Stimulated activated CD4-positive, alpha-beta T cell treated with anti-CD3 and anti-CD28 coated beads, Interleukin-4, amount 100 ng/mL, for 48 hours (primary cell): ENCODE measurements at places on chromosomes 11 and 22.

- DNase-seq: no peak
Observed at GRCh38 chr22:26658161-26658560, 773 bp downstream of the MIAT start.

GRCh38 chr11:91243630-91244029 lies 981.0 kb upstream of the FAT3 start:
- DNase-seq: no peak

- DNase-seq: no peak
Observed at GRCh38 chr11:94997437-94997836, 23.9 kb downstream of the KDM4D start.

GRCh38 chr22:41863472-41863871 lies 30.6 kb downstream of the SREBF2 start:
- DNase-seq: no peak

GRCh38 chr11:109130910-109131309 lies 291.1 kb upstream of the C11orf87 start:
- DNase-seq: no peak

- DNase-seq: no peak
Observed at GRCh38 chr11:25758145-25758661, 573.7 kb upstream of the ANO3 start.

DNA sequence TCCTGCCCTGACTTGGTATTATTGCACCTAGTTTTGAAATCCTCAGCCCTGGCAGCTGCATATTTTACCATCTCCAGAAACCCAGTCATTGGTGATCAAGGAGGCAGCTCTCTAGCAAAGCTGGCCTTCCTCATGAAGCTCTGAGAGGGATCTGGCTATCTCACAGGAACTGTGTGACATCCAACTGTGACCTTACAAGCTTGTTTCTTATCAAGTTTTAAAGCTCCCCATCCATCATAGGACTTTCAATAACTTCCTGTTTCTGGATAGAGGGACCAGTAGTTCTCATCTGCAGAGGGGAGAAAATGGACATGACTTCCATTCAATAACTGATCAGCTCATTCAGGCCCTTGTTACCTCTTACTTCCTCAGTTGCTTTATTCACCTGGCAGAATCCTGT lies 18.2 kb downstream of the CALCA start:
- no peak for DNase-seq

DNA sequence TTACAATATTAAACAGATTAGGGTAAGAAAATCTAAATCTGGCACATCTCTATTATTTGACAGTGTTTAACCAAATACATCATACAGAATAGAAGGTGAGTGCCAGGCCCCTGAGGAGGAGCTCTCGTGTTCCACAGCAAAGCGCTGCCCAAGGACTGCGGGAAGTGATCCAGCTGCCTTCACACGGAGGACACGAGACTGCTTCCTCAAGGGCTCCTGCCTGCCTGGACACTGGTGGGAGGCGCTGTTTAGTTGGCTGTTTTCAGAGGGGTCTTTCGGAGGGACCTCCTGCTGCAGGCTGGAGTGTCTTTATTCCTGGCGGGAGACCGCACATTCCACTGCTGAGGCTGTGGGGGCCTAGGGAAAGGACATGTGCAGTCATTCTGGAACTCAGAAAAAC lies 71.1 kb downstream of the NCAPD3 start:
- DNase-seq: no peak

- no peak for DNase-seq
Observed at GRCh38 chr22:23103199-23103954, 33.1 kb downstream of the GNAZ start.

DNA sequence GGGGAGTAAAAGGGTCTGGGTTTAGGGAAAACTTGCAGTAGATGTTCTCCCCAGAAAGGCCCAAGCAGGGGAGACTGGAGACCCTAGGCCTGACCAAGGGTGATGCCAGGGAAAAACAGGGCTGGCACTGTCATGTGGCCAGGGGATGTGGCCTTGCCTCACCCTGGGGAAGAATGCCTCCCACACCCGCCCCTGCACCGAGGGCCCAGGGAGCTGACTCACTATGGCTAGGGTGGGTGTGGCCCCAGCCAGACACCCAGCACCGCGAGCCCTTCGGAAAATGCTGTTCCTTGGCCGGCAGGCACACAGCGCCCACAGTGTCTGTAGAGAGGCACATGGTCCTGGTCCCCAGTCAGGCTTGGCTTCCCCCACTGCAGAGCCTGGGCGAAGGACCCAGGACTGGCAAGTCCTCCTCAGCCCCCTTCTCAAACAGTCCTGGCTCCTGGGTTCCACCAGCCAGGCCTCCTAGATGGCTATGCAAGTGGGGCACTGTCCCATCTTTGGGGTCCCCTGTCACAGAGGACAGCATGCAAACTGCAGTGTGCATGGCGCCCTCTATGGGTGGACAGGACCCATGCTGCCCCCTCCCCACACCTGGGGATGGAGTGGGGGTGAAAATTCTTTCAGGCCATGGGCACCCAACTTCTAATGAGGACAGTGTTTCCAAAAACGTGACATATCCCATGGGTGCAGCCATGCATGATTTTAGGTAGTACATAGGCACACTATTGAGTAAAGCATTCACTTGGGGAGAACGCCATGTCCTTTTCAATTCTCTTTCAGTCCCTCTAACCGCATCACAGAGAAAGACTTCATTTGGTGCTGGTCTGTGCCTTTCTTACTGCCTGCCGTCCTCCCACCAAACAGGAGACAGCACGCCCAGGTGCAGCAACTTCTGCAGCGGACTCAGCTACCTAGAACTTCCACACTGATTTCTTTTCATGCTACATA lies 15.2 kb downstream of the TMPRSS5 start:
- no peak for DNase-seq

DNA sequence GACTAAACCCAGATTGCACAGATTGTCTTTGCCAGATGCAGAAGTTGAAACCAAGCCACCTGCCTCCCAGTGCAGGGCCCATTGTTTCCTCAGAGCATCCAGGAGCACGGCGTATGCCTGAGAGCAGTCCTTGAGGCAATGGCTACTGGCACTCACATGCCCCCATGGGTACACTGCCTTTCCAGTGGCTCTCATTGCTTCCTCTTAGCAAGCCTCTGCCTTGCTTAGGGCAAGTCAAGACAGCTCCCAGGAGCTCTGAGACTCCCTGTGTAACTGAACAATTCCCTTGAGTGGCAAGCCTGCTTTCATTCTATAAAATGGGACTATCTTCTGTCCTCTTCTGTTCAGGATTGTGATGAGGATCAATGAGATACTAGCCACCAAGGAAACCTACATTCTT lies 4.1 kb downstream of the SYTL2 start:
- no peak for DNase-seq

GRCh38 chr22:37002633-37003032 lies 16.6 kb downstream of the TST start:
- DNase-seq: no peak

DNA sequence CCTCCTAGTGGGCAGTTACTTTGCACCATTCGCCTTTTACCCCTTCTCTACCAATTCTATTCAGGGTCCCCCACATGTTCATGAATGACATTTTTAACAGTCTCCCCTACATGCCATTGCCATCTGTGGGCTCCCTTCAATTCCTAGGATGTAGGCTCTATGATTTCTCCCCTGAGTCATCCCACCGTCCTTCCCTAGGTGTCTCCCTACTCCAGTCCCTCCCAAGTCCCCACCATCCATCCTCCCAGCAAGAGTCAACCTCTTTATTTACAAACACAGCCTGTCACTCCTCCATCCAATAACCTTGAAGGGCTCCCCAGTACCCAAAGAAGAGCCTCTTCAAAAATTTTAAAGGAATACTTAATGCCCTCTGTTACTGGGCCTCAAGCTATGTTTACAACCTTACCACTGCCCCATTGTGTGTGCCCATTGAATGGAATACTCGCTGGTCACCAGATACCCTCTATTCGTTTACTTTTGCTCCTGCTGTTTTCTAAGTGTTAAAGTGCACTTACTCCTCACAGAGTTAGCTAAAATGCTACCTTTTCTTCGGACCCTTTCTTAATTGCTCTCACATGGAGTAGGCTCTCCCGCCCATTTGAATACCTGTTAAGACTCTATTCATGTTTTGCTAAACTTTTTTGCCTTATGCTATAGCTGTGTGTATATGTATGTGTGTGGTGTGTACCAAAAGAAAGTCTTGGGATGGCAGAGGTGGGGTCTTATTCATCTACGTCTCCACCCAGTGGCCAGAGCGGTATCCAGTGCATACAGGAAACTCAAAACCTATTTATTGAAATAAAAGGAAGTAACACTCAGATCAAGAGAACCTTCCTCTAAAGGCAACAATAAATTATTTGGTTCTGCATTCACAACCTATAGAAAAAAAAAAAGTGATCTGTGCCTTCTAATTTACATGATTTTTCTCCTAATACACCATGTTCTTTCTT lies 235.8 kb upstream of the CCDC90B start:
- no peak for DNase-seq

- no peak for DNase-seq
Observed at GRCh38 chr11:19398273-19398672, 157.5 kb upstream of the E2F8 start.

- no peak for DNase-seq
Observed at GRCh38 chr11:111455291-111456085, 56.7 kb downstream of the BTG4 start.

DNA sequence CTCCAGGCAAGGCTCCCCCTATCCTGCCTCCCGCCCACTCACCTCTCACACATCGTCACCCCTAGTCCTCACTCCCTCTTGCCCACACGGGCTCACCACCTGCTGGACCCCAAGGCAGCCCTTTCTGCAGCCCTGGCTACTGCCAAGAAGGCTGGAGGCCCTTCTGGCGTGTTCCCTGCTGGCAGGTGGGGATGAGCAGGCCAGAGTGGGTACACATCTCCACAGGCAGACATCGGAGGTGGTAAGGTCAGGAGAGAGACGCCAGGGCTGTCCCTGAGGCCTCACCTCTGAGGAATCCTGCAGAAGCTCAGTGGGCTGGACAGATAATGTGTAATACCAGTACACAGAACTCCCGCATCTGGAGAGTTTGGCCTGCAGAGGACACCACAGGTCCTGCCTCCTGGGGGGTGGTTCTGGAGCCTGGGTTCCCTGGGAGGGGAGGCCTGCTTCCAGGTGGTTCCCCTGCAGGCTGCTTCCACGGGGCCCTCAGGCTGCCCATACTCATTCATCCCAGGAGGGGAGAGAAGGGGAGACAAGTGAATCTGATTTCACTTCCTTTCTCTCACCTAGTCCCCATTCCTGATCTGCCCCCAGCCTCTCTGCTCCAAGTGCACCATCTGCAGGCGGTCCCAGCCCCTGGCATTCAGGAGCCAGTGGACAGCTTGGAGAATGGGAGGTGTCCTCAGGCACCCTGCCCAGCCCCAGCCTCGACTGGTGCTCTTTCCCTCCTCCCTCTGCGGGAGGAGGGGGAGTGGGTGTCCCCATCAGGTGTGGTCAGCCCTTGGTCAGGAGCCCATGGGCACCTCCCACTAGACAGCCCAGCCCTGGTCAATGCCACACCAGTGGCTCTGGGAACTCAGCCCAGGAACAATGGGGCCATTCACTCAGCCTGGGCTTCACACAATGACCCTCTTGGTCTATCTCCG lies 6.1 kb upstream of the CHST1 start:
- no peak for DNase-seq

GRCh38 chr11:57370941-57371340 lies 10.0 kb downstream of the PRG3 start:
- DNase-seq: no peak

DNA sequence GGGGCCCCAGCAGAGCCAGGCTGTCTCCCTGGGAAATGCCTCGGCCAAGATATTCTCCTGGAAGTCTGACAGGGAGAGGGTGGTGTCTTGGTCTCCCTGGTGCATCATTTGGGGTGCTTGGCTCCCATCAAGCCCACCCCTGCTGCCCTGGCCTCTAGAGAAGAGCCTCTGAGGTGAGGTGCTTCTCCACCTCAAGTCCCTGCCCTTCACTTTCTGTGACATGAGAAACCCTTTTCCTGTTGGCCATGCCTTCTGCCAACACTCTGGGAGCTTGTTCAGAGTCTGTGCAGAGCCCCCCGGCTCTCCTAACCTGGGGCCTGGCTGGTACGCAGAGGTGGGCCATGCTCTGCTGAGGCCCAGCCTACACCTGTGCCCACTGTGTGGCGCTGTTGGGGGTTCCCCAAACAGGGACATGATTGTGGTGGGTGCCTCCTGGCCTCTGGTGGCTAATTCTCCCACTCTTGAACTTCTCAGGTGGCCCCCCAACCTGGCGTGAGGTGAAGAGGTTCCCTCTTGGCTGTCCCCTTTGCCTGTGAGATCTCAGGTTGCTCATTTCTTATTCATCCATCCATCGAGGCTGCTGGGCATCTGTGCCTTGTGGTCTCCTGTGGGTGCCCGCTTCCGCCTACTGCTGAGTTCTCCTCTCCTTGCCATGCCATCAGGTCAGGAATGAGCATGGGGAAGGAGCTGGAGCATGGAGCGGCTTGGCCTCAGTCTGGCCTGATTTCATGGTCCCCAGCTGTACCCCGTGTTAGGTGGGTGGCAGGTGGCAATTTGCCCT lies 19.2 kb upstream of the DGCR8 start:
- DNase-seq: no peak

DNA sequence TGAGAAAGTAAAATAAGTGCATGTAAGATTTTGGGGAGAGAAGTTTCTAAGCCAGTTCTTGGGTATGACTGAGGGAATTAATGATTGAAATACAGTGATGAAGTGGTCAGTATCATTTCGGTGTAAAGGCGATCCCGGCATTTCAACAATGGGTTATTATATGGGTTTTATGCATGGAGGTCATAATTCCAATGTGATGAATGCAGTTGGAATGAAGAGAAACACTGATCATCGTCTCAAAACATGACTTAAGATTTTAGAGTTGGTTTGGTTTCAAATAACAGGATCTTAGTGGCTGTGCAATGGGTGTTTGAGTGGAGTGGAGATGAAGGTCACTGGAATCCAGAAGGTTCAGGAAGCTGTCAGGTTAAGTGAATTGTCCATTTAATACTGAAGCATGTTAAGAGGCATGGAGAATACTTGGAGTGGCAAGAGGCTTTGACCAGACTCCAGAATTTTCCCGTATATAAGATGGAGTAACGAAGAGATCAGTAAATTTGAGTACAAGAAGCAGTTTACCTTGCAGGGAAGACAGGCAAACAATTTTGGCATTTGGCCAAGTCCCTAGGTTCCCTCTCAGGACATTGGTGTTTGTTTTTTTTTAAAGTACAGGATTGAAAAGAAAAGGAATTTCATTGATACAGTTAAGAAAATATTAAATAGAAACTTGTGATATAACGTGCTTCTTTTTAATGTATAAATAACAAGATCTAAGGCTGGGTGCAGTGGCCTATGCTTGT lies 96.4 kb upstream of the BIRC3 start:
- no peak for DNase-seq

DNA sequence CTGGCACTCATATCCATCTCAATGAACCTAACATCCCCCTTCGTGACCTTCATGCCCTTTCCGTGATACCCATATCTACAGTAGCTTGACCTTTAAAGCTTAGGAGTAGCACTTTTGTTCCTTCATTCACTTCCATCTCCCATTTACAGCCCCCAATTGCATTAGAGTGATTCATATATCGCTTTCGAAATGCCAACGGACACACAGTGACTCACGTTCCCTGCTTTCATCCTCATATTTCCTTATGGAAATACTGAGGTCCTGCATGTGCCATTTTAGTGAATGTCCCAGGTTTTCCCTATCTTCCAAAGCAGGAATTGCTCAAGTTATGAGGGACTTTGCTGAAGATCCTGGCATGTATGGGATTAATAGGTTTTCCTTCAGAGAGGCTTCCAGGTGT lies 44.3 kb upstream of the CEP126 start:
- DNase-seq: no peak

GRCh38 chr11:61287338-61287977 lies 7.7 kb downstream of the VWCE start:
- no peak for DNase-seq
